Epithelial cell of proximal tubule (primary cell): ENCODE measurements at places on chromosomes 5 and 9. TPM values are rescaled to one million over a fixed set of nuclear protein-coding genes. Genes with fewer than 3 reads are reported as not detected.

The ZFP2 gene
- 0.29 and 0.86 TPM in 2 replicates for total RNA-seq

The CARTPT gene
- total RNA-seq: not detected in 2 replicates

The PCDHGA2 gene
- total RNA-seq: 0.23 and 0.72 TPM in 2 replicates

The PDE6A gene
- not detected in 2 replicates for total RNA-seq

The EIF4EBP3 gene
- total RNA-seq: 2.8 and 5.2 TPM in 2 replicates

The DDX4 gene
- total RNA-seq: not detected in 2 replicates

The CCNJL gene
- total RNA-seq: 13.0 and 17.5 TPM in 2 replicates

The CDH18 gene
- total RNA-seq: not detected in 2 replicates

The MAPKAP1 gene
- total RNA-seq: 97.7 and 100 TPM in 2 replicates

The ANKRD34B gene
- 1.2 TPM in 2 replicates for total RNA-seq

The CD14 gene
- total RNA-seq: not detected in 2 replicates

The PLCXD3 gene
- 0.07 and 0.46 TPM in 2 replicates for total RNA-seq

The SPACA9 gene
- total RNA-seq: 2.0 and 5.2 TPM in 2 replicates

GRCh38 chr5:28766565-28767158 is 1728.3 kb upstream of the CDH9 start:
- peak; percentile 15 for DNase-seq

GRCh38 chr5:124604419-124604818 is 142.0 kb downstream of the ZNF608 start:
- no peak for DNase-seq

GRCh38 chr5:14263699-14264098 is 120.6 kb downstream of the TRIO start:
- no peak for DNase-seq

DNA sequence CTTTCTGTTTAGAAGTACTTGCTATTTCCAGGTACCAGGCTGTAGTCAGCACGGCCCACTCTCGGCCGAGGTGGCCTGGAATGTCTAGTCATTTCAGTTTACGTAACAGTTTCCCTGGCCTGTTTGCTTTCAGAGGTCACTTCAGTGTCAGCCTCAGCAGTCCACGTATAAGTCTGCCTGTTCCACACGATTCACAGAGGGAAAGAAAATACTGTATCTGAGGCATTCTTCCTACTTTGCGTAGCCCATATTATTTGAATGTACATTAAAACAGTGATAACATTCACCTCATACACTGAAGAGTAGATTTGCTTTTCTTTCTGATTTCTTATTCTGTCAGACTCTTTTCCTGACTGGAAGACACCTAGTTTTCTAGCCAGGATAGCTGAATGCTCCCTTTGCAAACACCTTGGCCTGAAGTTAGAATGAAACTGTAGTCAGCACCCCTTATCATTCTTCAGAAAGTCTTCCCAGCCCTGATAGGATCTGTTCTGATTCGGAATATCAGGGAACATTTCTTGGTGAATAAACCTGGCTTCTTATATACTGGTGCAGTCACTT is 140.9 kb downstream of the AOPEP start:
- peak; percentile 83 for DNase-seq

- DNase-seq: no peak
These were observed 1.5 kb downstream of the CDC42SE2 start for GRCh38 chr5:131265311-131265803.

DNA sequence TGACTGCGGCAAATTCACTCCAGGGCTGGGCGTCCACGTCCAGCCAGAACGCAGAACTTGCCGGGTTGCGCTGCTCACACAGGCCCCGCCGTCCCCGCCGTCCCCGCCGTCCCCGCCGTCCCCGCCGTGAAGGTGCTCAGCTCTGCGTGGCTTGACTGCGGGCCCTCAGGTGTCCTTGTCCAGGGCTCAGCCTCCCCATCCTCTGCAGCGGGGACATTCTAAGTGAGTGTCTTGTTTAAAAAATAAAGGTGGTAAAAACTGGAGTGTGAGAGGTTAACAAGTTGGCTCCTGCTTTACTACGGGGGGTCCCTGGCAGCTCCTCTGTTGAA is 14.9 kb downstream of the IRX4 start:
- no peak for DNase-seq

DNA sequence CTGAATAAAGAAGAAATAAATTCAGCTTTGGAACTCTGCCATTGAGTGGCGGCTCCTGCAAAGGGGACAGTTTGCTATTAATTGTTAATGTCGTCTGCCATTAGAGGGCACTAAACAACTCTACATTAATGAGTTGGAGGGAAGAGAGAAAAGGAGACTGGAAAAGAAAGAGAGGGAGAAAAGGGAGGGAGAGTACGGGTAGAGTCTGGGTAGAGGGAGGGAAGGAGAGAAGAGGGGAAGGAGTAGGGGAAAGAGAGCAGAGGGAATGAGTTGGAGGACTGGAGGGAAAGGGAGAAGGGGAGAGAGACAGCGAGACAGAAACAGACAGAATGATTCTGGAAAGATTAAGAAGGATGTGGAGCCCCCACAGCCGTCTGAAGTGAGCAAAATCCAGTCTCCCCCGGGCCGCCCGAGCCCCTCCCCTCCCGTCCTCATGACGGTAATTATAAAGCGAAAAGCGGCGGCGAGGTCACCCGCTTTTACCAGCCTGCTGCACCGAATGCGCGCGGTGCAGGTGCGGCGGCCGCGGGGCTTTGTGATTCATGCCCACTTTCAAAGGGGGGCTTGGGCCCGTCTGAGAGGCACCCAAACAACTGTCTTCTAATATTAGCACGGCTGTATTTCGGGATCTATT is 1.9 kb upstream of the FST start:
- no peak for DNase-seq

GRCh38 chr9:90999425-91000397 is 198.1 kb downstream of the SYK start:
- DNase-seq: no peak

DNA sequence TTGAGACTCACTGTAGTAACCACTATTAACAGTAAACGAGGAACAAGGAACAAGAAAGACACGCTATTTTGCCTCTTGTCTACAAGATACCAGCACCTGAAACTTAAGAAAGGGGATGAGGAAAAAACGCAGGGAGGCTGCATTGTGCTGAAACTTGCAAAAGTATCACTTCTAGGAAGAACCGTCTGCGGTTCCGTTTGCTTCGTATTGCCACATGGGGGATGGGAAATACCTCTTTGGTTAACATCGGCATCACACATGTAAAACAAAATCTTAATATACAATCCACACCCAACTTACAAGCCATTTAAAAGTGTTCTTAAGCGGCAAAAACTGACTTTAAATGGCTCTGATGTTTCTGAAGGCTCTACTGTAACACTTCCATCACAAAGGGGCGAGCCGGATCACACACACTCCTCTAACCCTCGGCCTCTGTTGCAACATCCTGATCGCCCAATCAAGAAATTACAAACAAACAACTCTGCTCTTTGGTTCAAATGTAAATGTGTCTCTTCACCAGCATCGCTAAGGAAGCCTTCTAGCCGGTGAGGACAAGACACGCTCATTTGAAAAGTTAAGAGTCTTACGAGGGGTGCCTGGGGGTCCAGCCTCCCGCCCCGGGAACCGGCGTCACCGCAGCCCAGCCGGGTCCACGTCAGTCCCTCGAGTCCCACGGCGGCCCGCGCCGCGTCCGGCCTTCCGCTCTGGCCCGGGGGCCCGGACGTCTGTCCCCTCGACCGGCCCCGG is 621 bp downstream of the SEC16A start:
- DNase-seq: no peak

- DNase-seq: no peak
These were observed 29.7 kb downstream of the PPP1R2B start for GRCh38 chr5:156879665-156880285.

GRCh38 chr5:178786417-178786816 is 56.0 kb upstream of the ZNF354A start:
- no peak for DNase-seq

DNA sequence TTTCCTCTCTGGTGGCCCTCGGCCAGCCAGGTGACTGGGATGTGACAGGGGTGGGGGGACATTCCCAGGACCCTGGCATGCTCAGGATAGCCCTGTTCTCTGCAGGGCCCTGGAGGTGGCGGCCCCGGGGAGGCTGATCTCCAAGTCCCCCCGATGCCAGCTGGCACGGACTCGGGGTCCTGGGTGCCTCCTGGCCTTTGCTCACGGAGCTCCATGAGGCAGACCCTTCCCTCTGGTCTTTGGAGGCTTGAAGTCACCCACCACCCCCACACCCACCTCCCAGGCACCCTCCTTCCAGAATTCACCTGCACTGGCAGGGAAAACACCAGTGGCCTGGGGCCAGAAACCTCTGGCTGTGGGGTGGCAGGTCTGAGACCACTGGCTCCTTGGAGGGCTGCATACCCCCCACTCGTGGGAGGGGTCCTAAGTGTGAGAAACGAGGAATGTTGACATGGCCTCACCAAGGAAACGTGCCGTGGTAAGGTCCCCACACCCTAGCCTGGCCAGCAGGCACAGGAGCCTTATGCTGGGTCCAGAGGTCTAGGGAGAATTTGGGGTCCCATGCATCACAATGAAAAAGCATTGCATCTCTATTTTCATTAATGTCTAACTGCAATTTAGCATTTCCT is 130.8 kb upstream of the FAM120A start:
- DNase-seq: no peak

DNA sequence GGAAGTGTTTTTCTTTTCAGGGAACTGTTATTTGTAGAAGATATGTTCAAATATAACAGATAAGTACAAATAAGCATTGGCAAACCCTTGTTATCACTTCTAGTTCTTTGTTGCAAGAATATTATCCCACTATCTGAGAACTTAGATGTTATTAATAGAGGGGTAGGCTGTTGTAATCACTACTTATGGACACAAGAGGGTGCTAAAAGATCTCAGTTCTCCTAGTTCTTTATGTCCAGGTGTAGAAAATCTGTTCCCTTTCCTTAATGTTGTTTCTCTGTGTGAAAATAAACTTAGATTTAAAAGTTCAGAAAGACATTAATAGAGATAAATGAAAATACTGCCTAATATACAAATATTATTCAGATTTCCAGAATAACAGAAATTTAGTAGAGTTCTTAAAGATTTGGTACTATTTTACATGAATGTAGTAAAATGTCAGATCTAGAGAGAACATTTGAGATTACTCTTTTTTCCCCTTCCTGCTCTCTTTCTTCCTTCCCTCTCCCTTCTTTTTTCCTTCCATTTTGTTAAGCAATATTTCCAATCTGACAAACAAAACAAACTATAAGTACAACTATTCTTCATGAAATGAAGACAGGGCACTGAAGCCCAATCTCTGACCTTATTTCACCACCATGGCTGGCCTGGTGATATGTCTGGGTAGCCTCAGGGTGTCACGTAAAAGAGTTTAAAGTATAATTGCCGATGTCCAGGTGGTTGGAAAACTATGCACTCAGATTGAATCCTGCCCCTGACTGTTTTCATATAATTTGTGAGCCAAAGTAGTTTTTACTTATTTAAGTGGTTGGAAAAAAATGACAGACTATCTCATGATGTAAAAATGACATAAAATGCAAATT is 43.6 kb upstream of the C5orf46 start:
- peak; percentile 18 for DNase-seq

DNA sequence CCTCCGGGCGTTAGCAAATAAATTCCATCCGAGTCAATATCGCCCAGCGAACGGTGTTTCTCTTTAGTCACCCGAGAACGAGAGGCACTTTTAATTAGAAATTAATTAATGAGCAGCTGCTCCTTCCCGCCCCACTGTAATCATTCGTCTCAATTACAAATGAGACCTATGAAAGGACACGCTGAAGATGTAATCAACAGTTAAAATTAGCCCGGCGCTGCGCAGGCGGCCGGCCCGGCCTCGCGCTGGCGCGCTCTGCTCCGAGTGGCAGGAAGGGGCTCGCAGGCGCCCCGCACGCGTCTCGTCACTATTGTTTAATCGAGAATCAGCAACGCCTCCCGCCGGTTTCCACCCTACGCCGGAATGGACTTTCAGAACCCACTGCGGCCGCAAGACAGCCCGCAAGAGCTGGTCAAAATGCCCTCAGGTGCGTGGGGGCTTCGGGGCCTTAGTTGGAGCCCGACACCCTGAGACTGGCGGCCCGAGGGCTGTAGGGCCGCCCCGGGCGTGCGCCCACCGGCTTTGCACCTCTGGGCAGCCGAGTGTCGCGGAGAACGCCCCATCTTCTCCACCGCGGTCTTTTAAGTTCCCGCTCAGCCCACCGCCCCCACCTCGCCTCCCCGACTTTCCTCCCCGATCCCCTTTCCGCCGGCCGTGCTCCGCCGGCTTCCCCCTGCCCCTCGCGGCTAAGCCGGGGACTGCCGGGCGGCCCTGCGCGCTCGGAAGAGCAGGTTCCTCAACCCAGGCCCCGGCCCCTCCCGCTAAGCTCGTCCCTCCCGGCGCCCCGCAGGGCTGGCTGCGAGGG is 597 bp upstream of the IRX4 start:
- DNase-seq: no peak

- no peak for DNase-seq
These were observed 12.8 kb upstream of the PDZD2 start for GRCh38 chr5:31626156-31626555.

DNA sequence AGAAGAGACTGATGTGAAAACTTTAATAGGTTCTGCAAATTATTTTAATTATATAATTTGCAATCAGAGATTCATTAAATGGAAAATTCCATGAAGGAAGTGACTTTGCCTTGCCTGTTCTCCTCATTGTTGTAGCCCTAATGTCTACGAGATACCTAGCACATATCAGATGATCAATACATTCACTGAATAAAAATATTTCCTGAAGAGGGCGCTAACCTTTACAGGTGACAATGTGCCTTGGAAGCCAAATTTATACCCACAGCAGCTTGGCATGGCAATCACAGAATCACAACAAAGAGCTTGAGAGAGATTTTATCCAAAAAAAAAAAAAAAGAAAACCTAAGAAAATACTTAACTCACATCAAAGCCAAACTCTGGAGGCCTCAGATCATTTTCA is 17.4 kb downstream of the HAUS6 start:
- DNase-seq: no peak

DNA sequence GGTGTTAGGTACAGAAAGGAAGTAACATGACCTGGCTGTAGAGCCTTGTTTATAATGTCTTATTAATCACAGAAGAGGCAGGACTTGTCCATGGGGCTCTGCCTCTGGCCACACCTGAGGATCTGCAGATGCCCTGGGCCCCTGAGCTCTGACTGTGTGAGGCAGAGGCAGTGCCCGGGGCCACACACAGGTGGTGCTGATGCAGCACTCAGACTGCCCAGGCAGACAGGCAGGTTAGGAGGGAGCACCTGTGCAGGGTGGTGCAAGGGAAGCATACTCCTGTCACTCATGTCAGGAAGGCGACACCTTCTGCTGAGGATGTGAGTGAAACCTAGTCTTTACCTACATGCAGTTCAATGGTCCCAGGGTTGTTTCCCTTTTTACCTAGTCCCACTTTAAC is 88.7 kb downstream of the CFAP90 start:
- DNase-seq: no peak

GRCh38 chr5:78621291-78621738 is 27.3 kb downstream of the LHFPL2 start:
- no peak for DNase-seq

GRCh38 chr5:135426102-135427082 is 20.8 kb downstream of the DCANP1 start:
- no peak for DNase-seq

- DNase-seq: no peak
These were observed 40.7 kb downstream of the F2RL2 start for GRCh38 chr5:76582230-76583162.

GRCh38 chr5:5145651-5146529 is 5.8 kb downstream of the ADAMTS16 start:
- no peak for DNase-seq

GRCh38 chr5:86152988-86153560 is 464.7 kb upstream of the COX7C start:
- no peak for DNase-seq
